ENCODE measurements at places on chromosomes 7 and 10.

GRCh38 chr7:74253835-74254128 is 417 bp downstream of the RFC2 start:
- DNase-seq, result no peak

DNA sequence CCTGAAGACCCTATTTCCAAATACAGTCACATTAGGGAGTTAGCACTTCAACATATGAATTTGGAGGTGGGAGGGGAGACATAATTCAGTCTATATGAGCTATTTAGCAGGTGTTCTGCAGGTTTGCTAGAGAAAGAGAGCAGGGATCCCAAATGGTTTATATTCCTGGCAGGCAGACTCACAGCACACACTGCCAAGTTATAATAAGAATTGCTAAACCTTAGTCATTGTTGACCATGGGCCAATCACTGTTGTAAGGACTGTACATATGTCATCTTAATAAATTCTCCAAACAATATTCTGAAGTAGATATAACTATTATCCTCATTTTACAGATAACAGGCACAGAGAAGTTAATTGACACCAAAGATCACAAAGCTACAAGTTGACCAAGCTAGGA is 1.5 kb upstream of the CCDC3 start:
- no peak for DNase-seq

- no peak for DNase-seq
These were observed 119.9 kb downstream of the MBL2 start for GRCh38 chr10:52652431-52653262.

DNA sequence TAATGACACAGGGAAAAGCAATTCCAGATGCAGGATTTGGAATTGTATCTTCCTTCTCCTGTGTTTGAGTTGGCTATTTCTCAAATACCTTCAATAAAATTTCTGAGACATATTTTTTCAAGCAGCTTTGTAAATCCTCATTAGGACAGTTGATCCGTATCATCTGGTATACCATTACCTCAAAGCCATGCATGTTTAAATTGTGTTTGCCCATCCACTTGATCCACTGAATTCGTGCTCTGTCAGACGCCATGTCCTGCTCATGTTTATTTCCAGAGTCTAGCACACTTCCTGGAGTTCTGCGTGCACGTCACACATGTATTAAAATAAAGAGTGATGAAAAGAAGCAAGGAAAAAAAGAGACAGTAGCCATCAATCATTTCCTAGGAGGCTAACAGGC is 141.8 kb upstream of the CDC14C start:
- no peak for DNase-seq

DNA sequence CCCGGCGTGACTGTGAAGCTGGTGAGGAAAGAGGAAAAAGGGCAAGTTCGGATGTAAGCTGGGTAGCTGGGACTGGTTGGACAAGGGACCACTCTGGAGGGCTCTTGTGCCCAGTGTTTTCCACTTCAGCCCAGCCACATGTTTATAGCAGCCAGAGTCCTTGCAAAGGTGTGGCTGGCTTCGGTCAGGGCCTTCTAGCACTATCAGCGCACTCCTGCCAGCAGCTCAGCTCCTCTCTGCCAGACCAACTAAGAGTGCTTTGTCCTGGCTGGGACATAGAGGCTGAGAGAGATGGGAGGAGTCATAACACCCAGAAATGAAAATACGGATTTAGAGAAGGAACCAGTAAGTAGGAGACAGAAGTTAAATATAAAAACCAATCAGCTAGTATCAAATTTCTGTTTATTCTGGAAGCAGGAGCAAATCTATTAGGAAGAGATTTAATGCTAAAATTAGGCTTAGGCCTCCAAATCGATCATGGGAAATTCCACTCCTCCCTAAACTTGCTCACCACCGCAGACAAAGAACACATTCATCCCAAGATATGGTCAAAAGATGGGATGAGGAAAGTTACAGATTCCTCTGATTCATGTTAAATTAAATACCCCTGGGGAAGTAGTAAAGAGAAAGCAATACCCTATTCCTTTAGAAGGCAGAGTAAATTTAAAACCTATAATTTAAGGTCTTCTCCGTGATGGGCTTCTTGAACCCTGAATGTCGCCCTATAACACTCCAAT is 135.0 kb downstream of the RALA start:
- no peak for DNase-seq

GRCh38 chr10:35573796-35574195 is 31.3 kb upstream of the GJD4 start:
- DNase-seq, result no peak

- DNase-seq, result no peak
These were observed 23.4 kb downstream of the PYROXD2 start for GRCh38 chr10:98391578-98391991.

GRCh38 chr7:149293946-149294633 is 32.1 kb downstream of the ZNF783 start:
- DNase-seq, result no peak

DNA sequence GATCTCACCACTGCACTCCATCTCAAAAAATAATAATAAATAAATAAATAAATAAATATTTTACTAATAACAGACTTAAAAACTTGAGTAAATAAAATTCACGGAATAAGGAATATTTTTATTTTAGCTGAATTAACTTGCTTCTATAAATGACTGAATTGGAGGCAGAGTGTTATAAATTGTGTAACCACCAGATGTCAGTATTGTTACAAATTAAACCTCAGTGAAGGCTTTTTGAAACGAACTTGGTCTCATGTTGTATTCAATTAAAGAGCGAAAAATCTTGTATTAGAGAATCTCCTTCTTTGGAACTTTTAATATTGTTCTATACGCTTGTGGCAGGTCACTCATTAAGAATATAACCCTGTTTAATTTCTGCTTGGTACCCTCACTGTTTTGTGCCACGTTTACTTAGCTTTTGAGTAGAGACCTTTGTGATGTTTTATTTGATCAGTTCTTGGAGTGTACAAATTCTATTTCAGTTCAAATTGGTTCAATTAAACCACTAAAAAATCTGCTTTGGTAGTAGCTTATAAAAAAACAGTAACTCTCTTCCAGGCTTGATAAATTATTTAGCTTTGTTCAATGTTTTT is 45.6 kb upstream of the SCIN start:
- no peak for DNase-seq

DNA sequence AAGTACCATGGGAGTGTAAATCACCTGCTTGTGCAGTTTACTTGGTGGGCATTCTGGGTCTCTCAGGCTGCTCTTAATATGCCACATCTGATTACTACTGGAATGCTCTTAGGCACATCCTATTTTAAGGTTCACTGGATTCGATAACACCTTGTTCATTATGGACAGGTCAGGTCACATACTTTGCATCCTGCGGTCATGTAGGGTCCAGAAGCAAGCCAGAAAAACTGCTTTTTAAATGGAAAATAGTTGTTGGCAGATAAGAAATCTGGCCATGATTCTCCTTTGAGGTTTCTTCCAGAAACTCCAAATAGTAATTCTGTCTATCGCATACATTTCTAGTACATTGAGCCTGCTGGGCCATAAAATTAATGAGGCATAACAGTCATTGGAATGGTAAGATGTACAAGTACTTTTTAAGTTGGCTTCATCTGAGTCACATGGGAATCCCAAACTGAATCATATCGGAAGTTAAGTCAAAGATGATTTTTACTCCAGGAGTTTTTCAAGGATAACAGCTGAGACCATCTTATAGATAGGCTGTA is 371.9 kb downstream of the LRRTM3 start:
- no peak for DNase-seq

- no peak for DNase-seq
These were observed 285.9 kb upstream of the FZD8 start for GRCh38 chr10:35927990-35928488.

DNA sequence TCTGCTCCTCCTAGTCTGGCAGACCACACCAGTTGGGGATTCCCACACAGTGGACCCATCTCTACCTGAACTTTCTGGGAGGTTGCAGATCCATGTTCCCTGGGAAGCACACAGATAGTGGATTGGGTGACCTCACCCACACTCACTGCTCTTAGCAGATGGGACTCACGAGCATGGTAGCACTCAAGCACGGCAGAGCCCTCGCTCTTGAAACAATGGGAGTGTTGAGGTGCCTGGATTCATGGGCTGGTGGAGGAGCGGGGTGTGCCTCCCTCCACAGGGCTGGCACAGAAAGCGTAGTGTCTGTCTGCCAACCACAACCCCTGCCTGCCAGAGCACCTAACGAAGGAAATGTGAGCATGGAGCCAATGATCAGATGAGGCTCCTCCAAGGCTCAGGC is 568.0 kb downstream of the POM121L12 start:
- DNase-seq, result no peak

DNA sequence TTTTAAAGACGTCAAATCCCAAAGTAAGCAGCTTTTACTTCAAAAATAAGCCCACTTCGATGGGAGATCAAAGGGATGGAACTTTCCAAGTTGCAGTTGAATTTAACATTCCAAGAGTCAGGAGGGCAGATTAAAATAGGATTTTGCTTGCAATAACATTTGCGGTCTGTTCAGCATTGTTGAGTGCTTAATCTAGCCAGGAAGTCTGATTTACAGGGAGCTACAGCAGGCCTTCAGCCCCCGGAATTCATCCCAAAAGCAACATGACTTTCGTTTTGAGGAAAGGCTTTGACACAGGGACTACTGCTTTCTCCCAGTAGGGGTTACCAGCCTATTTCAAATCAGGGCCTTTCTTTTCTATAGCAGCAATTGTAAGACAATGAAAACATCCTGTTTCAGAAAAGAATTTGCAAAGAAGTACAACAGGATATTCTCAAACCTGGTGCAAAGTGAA is 279.6 kb upstream of the PITRM1 start:
- no peak for DNase-seq

DNA sequence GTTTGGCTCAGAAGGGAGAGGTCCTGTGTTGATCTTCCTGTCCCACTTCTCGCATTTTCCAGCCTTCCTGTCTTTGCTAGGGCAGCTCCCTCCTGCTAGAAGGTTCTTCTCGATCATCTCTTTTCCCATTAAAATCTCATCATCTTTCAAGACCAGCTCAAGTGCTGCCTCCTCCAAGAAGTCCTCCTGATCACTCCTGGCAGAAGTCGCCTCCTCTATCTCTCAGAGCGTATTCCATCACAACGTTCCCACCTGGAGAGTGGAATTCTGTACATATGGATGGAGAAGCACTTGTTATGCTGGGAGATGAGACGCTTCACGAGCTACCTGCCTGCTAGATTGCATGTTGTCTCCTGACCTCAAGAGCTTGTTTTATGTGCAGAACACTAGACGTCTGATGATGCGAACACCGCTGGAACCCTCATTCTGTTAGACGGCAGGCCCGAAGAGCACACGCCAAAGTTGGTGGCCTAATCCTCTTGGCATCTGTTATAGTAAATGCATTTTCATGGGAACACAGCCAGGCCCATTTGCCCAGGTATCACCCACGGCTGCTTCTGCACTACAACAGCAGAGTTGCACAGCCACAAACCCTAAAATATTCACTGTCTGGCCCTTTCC is 68.0 kb upstream of the INSIG1 start:
- DNase-seq, result no peak

Data from T1000 (cell line).